Heart right ventricle (tissue), 16 donors: ENCODE measurements at places on chromosomes 11 and 22. TPM values are rescaled to one million over a fixed set of nuclear protein-coding genes. Genes with fewer than 3 reads are reported as not detected.

The CAVIN3 gene
- polyA plus RNA-seq, result 150 TPM

DNA sequence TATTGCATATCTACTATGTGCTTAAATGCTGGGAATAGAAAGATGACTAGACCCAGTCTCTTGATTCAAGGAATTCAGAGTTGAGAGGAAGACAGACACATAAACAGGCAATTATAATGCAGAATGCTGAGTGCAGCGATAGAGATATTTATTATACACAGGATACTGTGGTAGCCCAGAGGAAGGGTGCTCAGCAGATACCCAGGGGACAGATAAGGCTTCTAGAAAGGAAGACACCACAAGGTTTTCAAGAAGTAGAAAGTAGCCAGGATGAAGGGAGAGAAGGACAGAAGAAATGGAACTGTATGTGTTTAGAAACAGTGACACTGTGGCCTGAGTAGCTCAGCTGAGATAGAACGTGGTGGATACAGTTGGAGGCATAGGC lies 79.4 kb upstream of the NNMT start:
- DNase-seq, result no peak

DNA sequence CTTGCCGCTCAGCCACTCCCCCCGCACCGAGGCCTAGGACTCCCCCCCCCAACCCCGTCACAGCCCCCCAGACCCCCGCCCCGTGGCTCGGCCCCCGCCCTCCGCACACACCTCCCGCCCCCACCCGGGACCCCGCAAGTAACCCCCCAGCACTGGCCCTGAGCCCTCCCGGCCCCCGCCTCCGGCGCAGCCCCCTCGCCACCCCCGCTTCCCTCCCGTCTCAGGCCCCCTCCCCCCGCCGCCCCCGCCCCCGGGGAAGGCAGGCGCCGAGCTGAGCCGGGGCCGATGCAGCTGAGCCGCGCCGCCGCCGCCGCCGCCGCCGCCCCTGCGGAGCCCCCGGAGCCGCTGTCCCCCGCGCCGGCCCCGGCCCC lies 1.5 kb downstream of the SHANK3 start:
- DNase-seq, result no peak

- DNase-seq, result no peak
These were observed 1328.7 kb downstream of the TBC1D22A start for GRCh38 chr22:48091060-48091650.

The TIMP3 gene
- 134 TPM for polyA plus RNA-seq

- no peak for DNase-seq
These were observed 3.1 kb downstream of the BCO2 start for GRCh38 chr11:112178428-112178827.

DNA sequence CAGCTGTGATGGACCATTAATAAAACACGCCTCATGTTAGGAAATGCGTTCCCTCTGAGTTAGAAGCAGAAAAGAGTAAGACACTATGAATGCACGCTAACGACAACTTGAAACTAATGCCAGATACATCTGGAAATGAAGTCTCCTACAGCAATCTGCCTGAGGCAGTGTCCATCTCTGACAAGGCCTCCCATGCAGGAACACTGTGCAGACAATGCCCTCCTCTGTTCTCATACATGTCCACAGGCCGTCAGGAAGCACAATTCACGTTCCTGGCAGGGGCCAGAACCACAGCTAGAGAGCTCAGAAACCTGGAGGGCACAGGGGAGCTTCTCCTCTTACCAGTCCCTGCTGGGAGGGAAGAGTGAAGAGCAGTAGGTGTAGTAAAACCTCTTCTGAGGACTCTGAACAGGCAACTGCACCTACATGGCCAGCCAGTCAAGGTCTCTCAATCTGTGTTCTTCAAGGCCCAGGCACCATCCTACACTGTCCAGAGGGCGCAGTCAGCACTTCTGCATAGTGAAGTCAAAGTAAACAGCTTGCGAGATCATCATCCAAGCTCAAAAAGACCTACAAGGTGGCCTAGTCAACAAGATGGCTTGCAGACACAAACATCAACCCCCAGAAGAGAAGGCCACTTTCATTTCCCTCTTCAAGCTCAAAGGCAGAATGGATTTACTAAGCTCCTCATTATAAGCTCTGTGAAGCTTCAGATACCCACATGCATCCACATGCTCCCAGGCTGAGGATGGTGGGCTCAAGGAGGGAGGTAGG lies 41.5 kb upstream of the CYP2D6 start:
- no peak for DNase-seq

DNA sequence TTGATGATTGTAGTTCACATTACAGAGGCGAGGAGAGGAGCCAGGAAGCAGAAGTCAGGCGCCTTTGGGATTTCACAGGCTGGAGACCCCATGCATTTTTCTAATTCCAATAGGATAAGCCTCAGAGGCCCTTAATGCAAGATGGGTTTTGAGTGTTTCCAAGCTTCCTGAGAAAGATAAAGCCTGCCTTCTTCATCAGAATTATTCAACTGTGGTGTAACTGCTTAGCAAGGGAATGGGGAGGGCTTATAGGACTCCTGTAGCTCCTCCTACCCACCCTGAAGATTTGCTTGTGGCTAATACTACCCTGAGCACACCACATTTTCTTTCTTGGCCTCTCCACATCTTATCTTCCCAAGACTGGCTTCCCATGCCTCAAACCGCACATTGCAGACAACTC lies 151.1 kb upstream of the ISX start:
- DNase-seq, result no peak

GRCh38 chr22:38751422-38752346 lies 4.1 kb downstream of the SUN2 start:
- no peak for DNase-seq

The LRRC75B gene
- polyA plus RNA-seq, result 12.4 TPM

DNA sequence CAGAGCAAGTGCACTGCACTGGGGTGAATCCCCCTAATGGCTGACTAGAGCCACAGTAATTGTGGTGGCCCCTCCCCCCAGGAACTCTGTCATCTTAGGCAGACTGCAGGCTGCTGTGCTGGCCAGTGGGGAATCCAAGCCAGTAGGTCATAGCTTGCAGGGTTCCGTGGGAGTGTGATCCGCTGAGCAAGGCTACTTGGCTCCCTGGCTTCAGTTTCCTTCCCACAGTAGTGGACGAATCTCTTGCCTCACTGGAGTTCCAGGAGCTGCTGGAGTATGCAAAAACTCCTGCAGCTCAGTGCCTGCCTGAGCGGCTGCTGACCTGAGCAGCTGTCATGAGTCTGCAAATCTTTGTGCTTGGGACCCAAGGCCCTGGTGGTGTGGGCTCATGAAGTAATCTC lies 13.2 kb downstream of the OOSP3 start:
- DNase-seq, result peak; percentile 11

DNA sequence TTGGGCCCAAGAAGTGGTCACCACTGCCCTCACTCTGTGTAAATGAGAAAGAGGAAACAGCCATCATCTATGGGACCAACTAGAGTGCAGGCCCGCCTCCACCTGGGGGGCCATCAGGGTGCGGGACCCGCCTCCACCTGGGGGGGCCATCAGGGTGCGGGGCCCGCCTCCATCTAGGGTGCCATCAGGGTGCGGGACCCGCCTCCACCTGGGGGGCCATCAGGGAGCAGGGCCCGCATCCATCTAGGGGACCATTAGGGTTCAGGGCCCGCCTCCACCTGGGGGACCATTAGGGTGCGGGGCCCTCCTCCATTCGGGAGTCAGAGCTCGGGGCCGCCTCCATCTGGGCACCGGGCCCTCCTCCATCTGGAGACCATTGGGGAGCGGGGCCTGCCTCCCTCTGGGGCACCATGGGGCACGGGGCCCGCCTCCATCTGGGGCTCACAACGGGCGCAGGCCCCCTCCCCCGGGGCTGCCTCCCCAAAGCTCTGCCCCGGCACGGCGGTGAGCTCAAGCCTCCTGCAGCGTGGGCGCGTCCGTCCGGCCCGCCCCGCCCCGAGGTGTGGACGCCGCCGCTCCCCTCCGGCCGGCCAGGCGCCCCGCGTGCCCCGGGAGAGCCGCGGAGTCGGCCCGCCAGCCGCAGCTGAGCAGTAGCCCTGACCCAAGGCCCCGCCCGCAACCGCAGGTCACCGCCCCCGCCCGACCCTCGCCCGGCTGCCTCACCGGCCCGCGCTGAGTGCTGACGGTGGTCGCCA lies 512 bp downstream of the TOLLIP start:
- no peak for DNase-seq

The IRAG1 gene
- polyA plus RNA-seq, result 4.6 TPM

DNA sequence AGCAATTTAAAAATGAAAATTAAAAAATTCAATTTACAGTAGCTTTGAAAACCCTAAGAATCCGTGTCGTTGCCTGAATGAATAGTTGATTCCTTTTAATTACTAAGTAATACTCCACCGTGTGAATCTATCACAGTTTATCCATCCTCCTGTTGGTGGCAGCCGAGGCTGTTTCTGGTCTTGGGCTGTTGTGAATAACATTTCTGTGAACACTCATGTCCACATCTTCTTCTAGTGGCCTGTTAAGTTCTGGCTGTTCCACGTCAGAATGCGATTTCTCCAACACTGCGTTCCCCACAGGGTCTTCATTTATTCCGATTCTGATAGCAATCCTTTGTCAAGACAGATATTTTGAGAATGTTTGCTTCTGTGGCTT lies 223.0 kb downstream of the TBC1D22A start:
- DNase-seq, result no peak

GRCh38 chr11:121082670-121083069 lies 18.4 kb upstream of the TECTA start:
- DNase-seq, result no peak

DNA sequence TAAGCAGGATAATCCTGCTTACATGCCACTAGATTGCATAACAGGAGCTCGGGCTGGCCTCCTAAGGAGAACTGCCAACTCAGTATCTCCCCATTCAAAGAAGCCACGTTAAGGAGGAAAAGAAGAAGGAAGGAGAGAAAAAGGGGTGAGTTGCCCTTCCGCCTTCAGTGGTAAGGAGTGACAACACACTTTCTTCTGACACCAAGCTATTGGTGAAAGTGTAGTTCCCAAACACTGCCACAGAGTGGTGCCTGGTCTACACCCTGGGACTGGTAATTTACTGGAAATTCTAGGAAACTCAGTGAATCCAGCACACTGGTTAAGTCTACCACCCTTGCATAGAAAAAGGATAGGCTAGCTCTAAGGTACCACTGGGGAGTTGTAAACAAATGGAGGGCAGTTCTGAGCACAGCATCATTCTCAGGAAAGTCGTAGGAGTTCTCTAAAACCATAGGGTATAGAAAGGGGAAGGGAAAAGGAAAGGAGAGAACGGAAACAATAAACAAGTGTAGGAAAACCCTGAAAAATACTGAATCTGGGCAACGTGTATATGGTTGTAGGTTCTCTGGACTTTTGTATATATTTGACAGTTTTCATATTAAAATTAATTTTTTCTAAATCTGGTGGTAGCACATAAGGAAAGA lies 58.2 kb downstream of the RRAS2 start:
- DNase-seq, result peak; percentile 52

DNA sequence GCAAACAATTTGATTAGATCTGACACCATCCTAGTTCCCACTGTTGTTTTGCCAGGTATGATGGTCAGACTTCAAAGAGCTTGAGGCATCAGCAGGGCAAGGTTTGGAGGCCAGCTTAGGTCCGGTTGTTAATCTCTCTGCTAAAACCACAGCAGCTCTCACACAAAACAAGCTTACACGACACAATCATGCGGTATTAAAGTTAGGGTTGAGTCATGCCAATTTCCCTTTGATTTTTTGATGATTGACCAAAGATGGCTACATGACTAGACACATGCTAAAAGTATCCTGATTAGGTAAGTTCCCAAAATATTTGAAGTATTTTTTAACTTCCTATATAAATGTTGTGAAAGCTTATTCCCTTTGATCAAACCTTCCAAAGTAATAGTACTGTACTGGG lies 145.9 kb downstream of the ELP4 start:
- no peak for DNase-seq

GRCh38 chr11:2731130-2732125 lies 31.6 kb upstream of the KCNQ1OT1 start:
- DNase-seq, result peak; percentile 3

GRCh38 chr11:71076525-71077304 lies 175.7 kb downstream of the SHANK2 start:
- no peak for DNase-seq

GRCh38 chr22:29208502-29208862 lies 2.8 kb downstream of the EMID1 start:
- DNase-seq, result no peak

DNA sequence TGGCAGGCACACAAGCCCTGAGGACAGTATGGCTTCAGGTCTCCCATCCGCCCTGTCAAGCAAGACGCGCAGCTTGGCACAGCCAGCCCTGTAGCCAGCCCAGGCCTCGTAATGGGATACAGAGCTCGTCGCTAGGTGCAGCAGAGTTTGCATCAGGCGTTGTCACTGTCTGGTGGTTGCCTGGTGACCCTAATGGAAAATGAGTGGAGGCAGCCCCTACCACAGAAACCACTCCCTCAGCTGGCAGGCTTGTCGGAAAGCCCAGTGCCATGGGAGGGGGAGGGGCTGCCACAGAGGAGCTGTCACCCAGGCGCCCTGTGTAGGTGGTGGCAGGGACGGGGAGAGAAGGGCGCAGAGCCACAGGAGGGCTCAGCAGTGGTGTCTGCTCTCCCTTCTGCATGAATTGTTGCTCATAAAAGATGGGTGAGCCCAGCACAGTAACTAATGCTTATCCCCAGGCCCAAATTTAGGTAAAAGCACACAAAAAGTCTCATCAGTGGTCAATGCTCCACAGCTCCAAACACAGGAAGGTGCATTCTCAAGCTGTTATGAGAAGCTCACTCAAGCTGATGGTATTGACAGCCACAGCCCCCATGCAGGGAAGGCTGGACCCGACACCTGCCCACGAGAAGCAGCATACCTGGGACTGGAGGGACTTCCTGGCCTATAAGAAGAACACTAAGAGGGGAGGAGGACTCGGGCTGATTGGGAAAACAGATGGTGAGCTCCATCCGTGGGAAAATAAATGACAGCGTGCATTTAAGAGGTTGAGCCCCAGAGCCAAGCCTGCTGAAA lies 164.6 kb downstream of the ETS1 start:
- peak; percentile 66 for DNase-seq

GRCh38 chr11:106311531-106312230 lies 234.2 kb downstream of the AASDHPPT start:
- DNase-seq, result no peak

GRCh38 chr11:82936261-82936660 lies 34.7 kb downstream of the DDIAS start:
- DNase-seq, result no peak

The TBX1 gene
- 0.61 TPM for polyA plus RNA-seq

DNA sequence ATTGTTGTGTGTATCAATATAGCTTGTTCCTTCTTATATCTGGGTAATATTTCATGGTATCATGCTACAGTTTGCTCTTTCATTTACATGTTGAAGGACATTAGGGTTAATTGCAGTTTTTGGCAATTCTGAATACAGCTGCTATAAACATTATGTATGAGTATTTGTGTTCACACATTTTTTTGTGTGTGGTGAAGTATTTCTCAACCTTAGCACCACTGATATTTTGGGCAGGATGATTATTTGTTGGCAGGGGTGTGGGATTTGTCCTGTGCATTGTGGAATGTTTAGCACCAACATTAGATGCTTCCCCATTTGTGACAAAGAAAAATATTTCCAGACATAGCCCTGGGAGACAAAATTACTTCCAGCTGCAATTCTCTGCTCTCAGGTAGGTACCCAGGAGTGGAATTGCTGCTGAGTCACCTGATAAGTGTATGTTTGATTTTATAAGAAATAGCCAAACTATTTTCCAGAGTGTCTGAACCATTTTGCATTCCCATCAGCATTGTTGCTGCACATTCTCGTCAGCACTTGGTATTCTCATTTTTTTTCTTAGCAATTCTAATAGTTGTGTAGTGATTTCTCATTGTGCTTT lies 128.2 kb downstream of the SNX19 start:
- no peak for DNase-seq
